Adrenal gland (tissue), 19 donors: ENCODE measurements at places on chromosomes 16 and 17. TPM values are rescaled to one million over a fixed set of nuclear protein-coding genes. Genes with fewer than 3 reads are reported as not detected.

GRCh38 chr16:72111657-72112451 is 18.2 kb downstream of the DHX38 start:
- no peak overlapping the region for H3K27ac ChIP-seq
- H3K27me3 ChIP-seq: no peaks in the 10 kb centered on the region
- DNase-seq: peak; percentile 43
- H3K4me3 ChIP-seq: no peak overlapping the region
- peaks cover 62% of the 10 kb centered on the region for H3K36me3 ChIP-seq
- H3K4me1 ChIP-seq: no peaks in the 10 kb centered on the region

Gene CTRL
- 3.2 TPM for polyA plus RNA-seq

GRCh38 chr17:67421869-67422273 is 44.8 kb downstream of the PITPNC1 start:
- no peak overlapping the region for H3K27ac ChIP-seq
- peak; percentile 63 for DNase-seq
- no peak overlapping the region for H3K4me3 ChIP-seq
- H3K27me3 ChIP-seq: no peaks in the 10 kb centered on the region
- H3K4me1 ChIP-seq: no peaks in the 10 kb centered on the region
- no peaks in the 10 kb centered on the region for H3K36me3 ChIP-seq

Gene NAGS
- 0.88 TPM for polyA plus RNA-seq

Gene KNOP1
- 13.5 TPM for polyA plus RNA-seq

Gene CD300E
- polyA plus RNA-seq: 1.5 TPM

Gene KRT27
- polyA plus RNA-seq: 0.56 TPM

Gene MYH13
- polyA plus RNA-seq: not detected

Gene KRTAP9-2
- not detected for polyA plus RNA-seq

Gene ZNF597
- 1.2 TPM for polyA plus RNA-seq

Gene ZNF469
- 0.88 TPM for polyA plus RNA-seq

Gene TBC1D3I
- polyA plus RNA-seq: 2.4 TPM

DNA sequence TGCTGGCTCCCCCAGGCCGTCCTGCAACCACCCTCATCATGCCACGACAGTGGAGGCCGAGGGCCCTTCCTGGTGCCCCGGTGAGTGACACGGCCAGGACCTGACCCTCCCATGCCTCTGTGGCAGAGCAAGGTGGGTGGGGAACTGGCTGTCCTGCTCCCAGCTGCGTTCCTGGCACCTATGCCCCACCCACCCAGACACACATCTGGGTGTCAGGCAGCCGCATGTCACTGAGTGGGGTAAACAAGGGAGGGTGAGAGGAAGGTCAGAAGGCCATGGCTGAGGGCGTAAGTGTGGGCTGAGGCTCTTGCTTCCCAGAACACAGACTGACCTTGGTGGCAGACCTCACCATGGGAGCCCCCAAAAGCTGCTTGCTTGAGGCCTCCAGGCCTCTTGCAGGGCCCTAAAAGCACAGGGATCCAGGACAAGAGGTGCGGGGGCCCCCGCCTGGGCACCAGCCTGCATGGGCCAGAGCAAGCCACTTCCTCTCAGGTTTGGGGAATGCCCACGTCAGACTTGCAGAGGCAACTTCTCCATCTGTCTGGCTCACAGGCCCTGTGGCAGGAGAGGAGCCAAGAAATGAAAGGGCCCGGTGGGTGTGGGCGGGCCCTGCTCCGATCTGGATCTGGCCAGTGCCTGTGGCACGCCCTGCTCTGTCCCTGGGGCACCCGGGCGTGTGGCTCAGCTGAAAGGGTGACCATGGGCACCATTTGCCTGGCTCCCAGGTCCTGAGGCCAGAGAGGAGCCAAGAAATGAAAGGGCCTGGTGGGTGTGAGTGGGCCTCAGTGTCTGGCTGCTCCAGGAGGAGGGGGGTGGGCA is 3.9 kb upstream of the CCDC57 start:
- H3K27ac ChIP-seq: peak overlapping the region; percentile 82
- peaks cover 37% of the 10 kb centered on the region for H3K4me1 ChIP-seq
- no peaks in the 10 kb centered on the region for H3K27me3 ChIP-seq

GRCh38 chr16:47624563-47624962 is 163.4 kb downstream of the PHKB start:
- no peak overlapping the region for H3K27ac ChIP-seq
- DNase-seq: no peak
- no peaks in the 10 kb centered on the region for H3K27me3 ChIP-seq
- H3K36me3 ChIP-seq: no peaks in the 10 kb centered on the region

Gene KRTAP9-3
- not detected for polyA plus RNA-seq

DNA sequence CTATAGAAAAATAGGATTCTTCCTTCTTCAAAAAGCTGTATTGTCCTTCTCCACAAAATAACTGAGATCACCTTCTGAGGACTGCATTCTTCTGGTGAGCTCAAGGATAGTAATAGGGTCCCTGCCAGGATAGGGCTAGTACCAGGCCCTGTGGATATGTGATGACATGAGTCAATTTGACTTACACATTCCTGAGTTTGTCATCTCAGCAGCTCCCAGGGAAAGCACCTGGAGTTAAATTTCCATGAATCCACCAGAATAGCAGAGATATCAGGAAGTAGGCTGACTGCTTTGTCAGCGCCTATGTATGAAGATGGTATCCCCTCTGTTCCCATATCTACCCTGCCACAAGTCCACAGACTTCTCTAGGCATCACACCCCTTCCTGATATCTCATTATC is 225.8 kb downstream of the PMP22 start:
- no peak overlapping the region for H3K27ac ChIP-seq
- H3K27me3 ChIP-seq: no peaks in the 10 kb centered on the region
- H3K4me1 ChIP-seq: no peaks in the 10 kb centered on the region
- no peaks in the 10 kb centered on the region for H3K36me3 ChIP-seq

DNA sequence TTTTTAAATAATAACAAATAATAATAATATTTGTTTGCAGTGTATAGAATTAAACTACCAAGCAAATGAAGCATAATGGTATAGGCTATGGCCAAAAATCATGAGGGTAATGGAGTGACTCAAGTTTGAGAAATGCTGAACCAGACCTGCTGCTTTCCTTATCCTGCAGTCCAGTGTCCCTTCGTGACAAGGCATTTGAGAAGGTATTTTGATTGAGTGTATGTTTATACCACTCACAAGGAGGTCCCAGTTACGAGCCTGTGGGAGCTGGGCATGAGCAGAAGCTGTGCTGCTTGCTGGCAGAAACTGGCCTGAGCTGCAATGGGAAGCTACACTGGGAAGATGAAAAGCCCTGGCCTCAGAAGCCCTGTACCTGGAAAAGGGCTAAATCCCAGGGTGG is 50.3 kb downstream of the GNAO1 start:
- H3K27ac ChIP-seq: no peak overlapping the region
- no peak overlapping the region for H3K4me3 ChIP-seq
- no peak for DNase-seq
- H3K4me1 ChIP-seq: no peaks in the 10 kb centered on the region
- H3K27me3 ChIP-seq: no peaks in the 10 kb centered on the region

Gene SLX1A
- 169 TPM for polyA plus RNA-seq

Gene SYT17
- polyA plus RNA-seq: 2.4 TPM

Gene TGFB1I1
- polyA plus RNA-seq: 32.7 TPM

Gene NOMO2
- polyA plus RNA-seq: 62.2 TPM

Gene ITGAL
- 2.1 TPM for polyA plus RNA-seq

GRCh38 chr16:783404-784161 is 4.6 kb downstream of the RPUSD1 start:
- H3K4me1 ChIP-seq: peaks cover 11% of the 10 kb centered on the region
- H3K27ac ChIP-seq: no peak overlapping the region
- peaks cover 13% of the 10 kb centered on the region for H3K27me3 ChIP-seq
- peaks cover 11% of the 10 kb centered on the region for H3K36me3 ChIP-seq
- peak; percentile 64 for DNase-seq
- no peak overlapping the region for H3K4me3 ChIP-seq

GRCh38 chr17:1571341-1571704 is 8.7 kb upstream of the PITPNA start:
- no peaks in the 10 kb centered on the region for H3K27me3 ChIP-seq
- no peak overlapping the region for H3K27ac ChIP-seq
- no peaks in the 10 kb centered on the region for H3K36me3 ChIP-seq
- peaks cover 22% of the 10 kb centered on the region for H3K4me1 ChIP-seq

Gene MYOCD
- polyA plus RNA-seq: 0.77 TPM

DNA sequence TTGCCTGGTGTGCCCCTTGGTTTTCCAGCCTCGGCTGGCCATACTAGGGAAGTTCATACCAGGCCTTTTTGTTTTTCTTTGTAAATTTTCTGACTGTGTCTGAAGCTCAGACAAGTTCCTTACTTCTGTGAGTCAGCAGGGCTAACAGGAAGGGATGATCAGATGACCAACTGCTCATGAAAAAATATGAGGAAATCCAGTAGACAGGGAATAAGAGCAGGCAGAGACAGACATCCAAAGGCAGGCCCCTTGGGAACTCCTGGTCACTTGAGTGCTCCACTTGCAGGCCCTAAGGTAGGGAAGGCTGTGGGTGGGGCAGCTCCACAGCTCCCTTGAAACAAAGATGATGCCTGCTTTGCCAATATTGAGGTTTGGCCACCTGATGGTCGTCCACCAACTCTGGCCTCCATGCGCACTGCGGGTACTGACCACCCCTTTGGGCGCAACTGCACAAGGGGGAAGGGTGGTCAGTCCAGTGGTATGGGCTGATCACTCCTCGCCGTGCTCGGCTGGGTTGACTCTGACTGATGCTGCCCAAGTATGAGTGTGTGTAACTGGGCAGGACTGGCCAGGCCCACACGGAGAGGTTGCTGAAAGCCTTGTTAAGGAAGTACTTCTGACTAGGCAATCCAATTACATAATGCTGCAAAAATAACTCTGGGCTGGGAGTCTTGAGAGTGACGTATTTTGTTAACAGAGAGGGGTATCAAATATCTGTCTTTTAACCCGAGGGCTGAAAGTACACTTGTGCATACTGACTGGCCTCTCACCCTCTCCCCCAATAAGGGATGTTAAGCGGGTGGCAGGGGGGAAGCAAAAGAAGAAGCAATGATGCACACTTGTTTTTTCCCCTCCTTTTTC is 20.8 kb upstream of the ZFHX3 start:
- H3K4me3 ChIP-seq: no peak overlapping the region
- DNase-seq: peak; percentile 52
- H3K27ac ChIP-seq: peak overlapping the region; percentile 79
- peaks cover 31% of the 10 kb centered on the region for H3K4me1 ChIP-seq

DNA sequence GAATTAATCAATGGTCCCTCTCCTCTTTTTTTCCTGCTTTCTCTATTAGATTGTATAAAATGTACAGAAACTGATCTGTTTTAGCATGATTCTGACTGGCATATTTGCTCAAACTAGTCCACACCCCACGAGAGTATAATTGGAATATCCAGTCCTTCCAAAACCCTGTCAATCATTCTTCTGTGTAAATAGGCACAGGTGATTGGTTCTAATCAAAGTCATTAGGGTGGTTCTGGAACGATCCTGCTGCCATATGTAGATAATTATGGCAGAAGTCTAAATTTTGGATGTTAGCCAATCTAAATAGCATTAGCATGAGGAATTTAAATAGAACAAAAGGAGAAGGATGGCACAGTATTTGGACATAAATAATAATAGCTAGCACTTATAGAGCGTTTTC is 165.7 kb downstream of the SHISA6 start:
- no peak overlapping the region for H3K27ac ChIP-seq
- no peak overlapping the region for H3K4me3 ChIP-seq
- no peaks in the 10 kb centered on the region for H3K4me1 ChIP-seq
- H3K27me3 ChIP-seq: no peaks in the 10 kb centered on the region

DNA sequence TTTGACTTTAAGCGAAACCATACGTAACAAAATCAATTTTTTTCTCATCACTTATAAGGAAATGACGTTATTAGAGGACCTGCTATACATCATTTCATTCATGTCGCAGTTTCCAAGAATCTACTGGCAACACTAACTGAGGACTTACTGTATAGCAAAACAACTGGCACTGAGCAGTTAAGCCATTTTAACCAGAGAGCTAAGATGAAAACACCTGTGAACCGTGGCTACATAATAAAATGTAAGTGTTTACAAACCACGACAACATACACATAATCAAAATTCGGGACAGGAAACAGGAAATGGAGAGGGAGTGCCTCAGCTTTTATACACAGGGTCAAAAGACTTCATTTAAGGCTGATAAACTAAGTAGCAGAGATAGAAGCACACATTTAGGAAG is 29.5 kb downstream of the METTL16 start:
- no peak for DNase-seq
- H3K36me3 ChIP-seq: no peaks in the 10 kb centered on the region
- H3K4me1 ChIP-seq: peaks cover 19% of the 10 kb centered on the region
- H3K27ac ChIP-seq: no peak overlapping the region
- no peak overlapping the region for H3K4me3 ChIP-seq

Gene RPL38
- 1,717 TPM for polyA plus RNA-seq

- no peaks in the 10 kb centered on the region for H3K27me3 ChIP-seq
- no peak overlapping the region for H3K27ac ChIP-seq
- no peak overlapping the region for H3K4me3 ChIP-seq
Measured at GRCh38 chr17:75361996-75362395, 43.5 kb downstream of the GRB2 start.

Gene C17orf78
- not detected for polyA plus RNA-seq

Gene FAM83G
- 1.8 TPM for polyA plus RNA-seq

DNA sequence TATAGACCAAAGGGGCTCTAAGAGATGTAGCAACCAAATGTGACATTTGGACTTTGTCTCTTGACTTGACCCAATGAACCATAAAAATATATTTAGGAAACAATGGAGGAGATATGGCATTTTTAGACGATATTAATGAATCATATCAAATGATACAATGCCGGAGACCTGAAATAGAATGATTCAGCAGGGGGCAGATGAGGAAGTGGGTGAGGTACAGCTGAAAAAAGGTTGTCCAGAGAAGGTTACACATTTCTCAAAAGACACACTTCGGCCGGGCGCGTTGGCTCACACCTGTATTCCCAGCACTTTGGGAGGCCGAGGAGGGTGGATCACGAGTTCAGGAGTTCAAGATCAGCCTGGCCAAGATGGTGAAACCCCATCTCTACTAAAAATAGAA is 16.5 kb upstream of the SNN start:
- no peaks in the 10 kb centered on the region for H3K4me1 ChIP-seq
- H3K27me3 ChIP-seq: no peaks in the 10 kb centered on the region
- H3K4me3 ChIP-seq: no peak overlapping the region
- H3K36me3 ChIP-seq: no peaks in the 10 kb centered on the region
- H3K27ac ChIP-seq: no peak overlapping the region
- no peak for DNase-seq

Gene IKZF3
- 0.37 TPM for polyA plus RNA-seq

Gene CD7
- 1.1 TPM for polyA plus RNA-seq

DNA sequence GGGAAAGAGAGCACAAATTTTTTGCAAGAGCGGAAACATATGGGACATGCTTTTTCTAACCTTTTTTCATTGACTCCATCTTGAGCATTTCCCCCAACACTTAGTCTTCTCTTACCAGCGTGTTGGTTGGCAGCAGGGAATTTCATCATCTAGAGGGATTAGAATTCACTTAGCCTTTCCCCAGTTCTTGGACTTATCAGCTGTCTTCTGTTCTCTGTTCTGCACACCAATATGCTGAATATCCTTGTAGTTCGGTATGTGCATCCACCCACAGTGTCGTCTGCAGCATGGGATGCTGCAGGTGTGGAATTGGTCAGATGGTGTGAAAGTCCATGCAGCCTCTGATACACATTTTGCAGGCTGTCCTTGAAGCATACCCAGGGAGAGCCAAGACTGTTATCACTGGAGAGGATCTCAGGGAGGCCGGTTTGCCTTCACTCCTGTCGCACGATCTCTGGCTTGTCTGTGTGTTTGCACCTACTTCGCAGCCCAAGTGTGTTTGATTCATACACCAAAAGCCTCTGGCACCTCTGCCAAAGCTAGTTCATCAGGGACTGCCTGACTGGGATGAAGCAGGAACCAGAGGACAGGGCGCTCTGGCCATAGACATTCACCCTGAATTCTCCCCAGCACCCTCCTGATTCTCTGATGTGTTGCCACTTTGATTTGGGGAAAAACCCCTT is 93.3 kb downstream of the SOCS1 start:
- DNase-seq: peak; percentile 65
- H3K36me3 ChIP-seq: peaks cover 3% of the 10 kb centered on the region
- no peak overlapping the region for H3K4me3 ChIP-seq
- peak overlapping the region; percentile 33 for H3K27ac ChIP-seq

Gene TPPP3
- 22.7 TPM for polyA plus RNA-seq

Gene KRT222
- 5.9 TPM for polyA plus RNA-seq
